Frontal cortex (tissue), 4 donors: ENCODE measurements at places on chromosomes 4 and X.

- DNase-seq, result no peak
These were observed 9.5 kb downstream of the RNF175 start for GRCh38 chr4:153750197-153750817.

- DNase-seq, result no peak
These were observed 7.8 kb downstream of the PNCK start for GRCh38 chrX:153665726-153666306.

GRCh38 chrX:30364229-30364628, 55.0 kb upstream of the NR0B1 start:
- no peak for DNase-seq

GRCh38 chrX:41145920-41146608, 60.8 kb downstream of the USP9X start:
- no peak for DNase-seq

GRCh38 chrX:136810493-136810892, 29.8 kb upstream of the ARHGEF6 start:
- no peak for DNase-seq

GRCh38 chr4:164081371-164081770, 586.9 kb downstream of the TMA16 start:
- DNase-seq, result no peak

DNA sequence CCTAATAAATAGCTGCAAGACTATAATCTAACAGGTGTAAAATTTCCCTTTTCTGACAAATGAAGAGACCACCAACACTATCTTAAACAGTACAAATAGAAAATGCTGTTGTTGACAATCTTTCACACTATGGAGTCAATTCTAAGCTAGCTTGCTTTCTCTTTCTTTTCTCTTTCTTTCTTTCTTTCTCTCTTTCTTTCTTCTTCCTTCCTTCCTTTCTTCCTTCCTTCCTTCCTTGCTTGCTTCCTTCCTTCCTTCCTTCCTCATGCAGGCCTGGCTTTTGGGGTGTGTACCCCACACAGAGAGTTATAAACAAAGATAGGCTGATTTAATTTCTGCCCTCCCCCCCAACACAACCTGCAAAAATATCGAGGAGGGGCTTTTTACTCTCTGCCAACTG, 8.1 kb upstream of the ARX start:
- no peak for DNase-seq

DNA sequence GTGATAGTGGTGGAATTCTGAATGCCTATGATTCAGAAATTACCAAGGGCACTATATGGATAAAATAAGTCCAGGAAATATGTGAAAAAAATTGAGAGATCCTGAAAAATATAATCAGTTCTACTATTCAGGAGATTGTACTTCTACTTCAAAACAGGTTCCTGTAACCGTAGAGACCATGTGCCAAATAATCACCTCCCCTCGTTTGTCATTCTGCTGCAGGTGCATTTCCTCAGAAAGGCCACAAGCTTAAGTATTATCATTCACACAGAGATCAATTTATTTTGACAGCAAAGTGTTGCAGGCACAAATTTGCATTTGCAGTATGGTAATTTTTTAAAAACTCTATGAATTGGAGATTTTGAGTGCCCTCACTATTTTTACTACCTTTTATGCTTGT, 1000.0 kb downstream of the CCSER1 start:
- DNase-seq, result no peak

- DNase-seq, result peak; percentile 18
These were observed 25.5 kb downstream of the GPRASP3 start for GRCh38 chrX:102745857-102746584.

DNA sequence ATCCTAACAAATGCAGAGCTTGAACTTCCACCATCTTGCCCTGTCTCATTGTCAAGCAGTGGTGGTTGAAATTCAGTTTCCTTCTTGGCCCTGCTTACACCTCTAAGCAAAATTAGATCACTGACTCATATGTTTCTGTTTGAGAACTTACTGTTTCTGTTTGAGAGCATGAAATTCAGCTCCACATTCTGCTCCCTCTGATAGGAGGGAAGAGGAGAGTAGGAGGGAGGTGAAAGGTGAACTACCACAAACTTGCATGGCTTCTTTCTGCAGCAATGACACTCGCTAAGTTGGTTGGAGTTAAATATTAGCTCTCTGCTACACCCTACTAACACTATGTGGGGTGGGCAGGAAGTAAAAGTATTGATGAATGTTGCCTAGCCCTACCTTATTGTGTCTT, 117.8 kb upstream of the EDA2R start:
- DNase-seq, result no peak

DNA sequence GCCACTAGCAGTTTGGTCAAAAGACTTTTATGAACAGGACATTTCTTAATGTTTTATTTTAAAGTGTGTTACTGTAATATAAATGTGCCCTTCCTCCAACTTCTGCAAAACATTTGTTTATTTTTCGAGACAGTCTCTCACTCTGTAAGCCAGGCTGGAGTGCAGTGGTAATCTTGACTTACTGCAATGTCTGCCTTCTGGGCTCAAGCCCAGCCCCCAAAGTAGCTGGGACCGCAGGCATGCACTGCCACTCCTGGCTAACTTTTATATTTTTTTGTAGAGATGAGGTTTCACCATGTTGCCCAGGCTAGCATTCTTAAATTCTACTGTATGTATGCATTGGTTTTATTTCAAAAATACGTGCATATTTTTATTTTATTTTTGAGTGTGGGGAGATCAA, 1201.9 kb downstream of the STIM2 start:
- no peak for DNase-seq

DNA sequence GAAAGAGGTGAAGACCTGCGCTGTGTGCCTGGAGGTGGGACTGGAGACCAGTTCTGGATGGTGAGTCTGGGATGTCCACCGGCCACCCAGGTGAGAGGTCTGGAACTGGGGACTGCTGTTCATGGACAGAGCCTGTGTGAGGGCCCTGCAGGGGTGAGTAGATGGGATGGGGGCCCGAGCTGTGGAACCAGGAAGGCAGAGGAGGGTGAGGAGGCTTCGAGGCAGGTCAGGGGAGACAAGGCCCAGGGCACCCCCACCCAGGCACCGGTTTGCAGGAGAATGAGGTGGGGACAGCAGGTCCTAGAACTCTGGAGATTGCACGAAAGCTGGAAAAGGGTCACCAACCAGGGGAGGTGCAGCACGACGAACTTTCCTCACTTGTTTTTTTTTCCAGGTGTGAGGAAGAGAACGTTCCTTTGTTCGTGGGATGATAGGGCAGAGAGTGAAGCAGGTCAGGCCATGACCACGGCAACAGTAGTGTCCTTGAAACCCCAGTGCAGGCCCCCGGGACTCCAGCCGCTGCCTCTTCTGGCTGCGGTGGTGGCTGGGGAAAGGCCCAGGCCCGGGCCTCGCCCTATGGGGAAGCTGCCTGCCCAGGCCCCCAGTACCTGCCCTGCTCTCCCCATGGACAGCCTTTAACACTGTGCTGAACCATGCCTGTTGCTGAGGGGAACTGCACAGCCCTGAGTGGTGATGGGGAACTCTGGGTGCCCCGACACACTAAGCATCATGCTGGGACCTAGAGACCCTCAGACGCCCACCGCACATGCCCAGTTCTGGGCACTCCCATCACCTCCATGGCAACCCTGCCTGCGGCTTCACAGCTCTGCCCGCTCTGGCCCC, 22.9 kb downstream of the TNIP2 start:
- no peak for DNase-seq

- DNase-seq, result no peak
These were observed 118.6 kb downstream of the CRLF2 start for GRCh38 chrX:1093586-1094421.
